ENCODE measurements at places on chromosomes 1 and 21.

DNA sequence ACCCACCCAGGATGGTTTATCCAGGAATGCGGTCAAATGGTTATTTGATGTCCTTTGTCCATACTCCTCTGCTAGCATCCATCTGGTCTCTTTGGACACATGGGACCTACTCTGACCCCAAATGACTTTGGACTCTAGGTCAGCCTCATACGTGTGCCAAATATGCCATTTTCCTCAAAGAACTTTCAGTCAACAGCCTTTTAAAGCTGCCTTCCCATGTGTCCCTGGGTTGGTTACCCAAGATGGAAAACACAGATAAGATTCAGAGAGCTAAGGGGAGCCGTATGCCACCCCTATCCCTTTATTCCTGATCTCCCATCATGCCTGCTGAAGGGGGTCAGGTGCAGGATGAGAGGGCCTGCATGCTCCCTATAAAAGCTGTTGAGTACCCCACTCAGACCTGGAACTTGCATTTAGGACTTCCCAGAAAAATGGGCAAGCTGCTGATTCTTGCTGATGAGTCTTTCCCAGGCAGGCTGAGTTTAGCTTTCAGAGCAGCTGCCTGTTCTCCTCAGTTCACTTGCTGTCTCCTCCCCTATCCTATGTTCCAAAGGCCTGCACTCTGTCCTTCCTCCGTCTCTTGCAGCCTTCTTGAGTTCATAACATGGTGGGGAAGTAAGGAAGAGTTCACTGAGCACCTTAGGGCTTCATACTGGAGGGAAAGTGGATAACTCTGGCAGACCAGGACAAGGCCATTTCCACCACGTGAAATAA lies 19.8 kb downstream of the CHI3L2 start:
- DNase-seq, result no peak

DNA sequence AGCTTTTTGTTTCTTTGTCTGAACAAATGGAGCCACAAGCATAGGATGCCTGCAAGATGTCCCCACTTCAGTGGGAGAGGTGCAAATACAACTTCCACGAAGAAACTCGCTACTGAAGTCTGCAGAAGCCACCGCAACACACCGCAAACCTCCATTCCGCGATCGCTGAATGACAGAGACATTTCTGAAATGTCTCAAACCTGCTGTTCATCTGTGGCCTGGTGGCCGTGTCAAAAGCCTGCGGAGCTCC lies 1.0 kb downstream of the TP53BP2 start:
- DNase-seq, result peak; percentile 84

DNA sequence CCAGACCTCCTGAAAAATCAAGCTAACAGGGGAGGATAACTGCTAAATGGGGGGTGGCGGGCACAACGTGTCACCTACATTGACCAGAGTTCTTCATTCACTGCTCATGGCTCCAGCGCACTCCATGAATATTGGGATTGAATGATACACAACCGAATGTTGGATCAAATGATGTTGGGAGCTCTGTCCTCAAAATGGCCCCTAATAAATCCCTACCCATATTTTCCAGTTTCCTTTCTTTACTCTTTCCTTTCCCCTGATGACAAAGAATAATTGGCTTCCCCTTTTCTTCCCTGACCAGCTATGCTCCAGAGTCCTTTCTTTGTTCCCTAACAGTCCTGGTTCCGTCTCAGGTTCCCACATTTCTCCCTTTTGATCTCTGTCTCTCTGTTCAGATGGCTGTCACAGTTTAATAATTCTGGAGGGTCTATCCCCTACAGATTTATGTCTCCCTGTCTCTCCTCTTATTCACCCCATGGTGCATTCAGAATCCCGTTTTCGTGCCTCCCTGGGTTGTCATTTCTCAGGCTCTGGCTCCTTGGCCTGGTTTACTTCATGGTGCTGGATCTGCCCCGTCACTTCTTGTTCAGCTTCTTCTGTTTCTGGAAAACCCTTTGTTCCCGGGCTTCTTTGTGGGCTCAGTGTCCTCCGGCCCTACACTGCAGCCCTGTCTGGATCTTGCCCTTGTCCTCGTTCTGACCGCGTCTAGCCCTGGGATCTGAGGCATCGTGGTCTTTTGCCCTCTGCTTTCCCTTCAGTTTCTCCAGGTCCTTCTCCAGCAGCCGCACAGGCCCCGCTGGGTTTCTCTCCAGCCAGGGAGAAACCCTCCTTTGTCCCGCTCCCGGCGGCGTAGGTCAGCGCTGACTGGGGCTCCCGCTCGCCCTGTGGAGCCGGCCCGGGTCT lies 78.3 kb downstream of the NDUFS5 start:
- DNase-seq, result no peak

DNA sequence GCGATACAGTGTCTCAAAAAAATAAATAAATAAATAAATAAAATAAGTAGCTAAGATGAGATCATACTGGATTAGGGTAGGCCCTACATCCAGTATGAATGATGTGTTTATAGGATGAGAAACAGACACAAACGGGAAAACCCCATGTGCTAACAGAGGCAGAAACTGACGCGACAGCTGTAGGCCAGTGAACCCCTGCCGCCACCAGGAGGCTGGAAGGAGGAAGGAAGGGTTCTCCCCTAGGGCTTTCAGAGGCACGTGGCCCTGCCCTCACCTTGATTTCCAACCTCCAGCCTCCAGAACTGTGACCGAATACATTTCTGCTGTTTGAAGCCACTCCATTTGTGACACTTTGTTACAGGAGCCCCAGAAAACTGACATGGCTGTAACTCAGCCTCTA lies 38.5 kb downstream of the CHD5 start:
- DNase-seq, result no peak

GRCh38 chr21:14583629-14584255 lies 37.6 kb upstream of the SAMSN1 start:
- no peak for DNase-seq

DNA sequence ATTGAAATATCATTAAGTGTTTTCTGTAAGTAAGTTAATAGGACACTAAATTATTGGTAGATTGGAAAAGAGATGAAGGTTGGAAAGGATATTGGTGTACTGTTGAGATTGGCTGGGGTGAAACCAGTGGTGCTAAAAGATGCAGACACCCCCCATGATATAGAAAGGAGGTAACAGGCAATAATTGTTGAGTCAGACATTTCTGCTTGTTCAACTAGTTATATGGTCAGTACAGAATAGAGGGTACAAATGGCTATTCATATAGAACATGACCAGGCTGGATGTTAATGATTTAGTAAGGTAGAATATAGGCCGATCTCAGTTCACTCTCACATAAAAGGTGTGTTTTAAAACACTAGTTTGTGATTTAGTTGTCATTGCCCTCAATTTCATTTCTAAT lies 104.5 kb downstream of the POU2F1 start:
- no peak for DNase-seq

DNA sequence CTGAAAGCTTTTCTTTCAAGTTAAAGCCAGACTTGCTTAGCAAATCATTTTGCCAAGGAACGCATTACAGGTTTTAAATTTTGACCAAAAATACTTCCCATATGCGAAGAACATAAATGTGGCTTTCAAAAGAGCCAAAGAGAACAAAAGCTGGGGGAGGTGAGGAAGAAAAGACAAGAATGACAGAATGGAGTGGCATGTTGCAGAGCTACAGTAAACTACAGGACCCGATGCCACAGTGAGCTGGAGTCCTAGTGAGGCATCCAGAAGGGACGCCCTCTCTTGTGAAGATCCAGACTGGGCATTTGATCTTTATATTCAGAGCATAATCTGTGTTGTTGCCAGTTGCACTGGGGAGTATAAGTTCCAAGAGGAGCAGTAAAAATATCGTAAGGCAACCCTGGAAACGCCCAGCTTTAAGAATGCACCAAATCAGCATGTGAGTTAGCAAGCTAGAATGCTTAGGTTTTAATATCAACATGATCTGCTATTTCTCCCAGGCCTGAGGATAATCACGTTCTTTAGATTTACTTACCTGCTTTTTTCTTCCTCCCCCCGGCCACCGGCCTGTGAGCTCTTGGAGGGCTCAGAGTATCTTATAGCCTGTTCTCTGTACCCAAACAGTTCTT lies 48.4 kb upstream of the HOOK1 start:
- no peak for DNase-seq

DNA sequence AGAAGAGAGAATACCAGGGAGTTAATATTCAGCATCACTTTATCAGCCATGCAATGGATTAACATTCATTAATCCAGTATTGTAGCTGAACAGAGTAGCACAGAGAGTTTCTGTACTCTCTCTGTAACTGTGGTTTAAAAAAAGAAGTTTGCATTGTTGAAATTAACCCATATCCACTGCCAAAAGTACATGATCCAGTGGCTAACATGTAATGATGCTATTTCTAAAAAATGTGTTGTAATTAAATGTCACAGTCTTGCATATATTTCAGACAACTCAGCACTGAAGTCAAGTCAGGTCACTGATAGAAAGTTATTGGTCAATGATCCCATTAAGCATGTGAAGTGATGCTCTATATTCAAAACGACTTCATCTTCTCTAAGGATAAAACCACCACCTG lies 141.3 kb downstream of the NRIP1 start:
- no peak for DNase-seq

DNA sequence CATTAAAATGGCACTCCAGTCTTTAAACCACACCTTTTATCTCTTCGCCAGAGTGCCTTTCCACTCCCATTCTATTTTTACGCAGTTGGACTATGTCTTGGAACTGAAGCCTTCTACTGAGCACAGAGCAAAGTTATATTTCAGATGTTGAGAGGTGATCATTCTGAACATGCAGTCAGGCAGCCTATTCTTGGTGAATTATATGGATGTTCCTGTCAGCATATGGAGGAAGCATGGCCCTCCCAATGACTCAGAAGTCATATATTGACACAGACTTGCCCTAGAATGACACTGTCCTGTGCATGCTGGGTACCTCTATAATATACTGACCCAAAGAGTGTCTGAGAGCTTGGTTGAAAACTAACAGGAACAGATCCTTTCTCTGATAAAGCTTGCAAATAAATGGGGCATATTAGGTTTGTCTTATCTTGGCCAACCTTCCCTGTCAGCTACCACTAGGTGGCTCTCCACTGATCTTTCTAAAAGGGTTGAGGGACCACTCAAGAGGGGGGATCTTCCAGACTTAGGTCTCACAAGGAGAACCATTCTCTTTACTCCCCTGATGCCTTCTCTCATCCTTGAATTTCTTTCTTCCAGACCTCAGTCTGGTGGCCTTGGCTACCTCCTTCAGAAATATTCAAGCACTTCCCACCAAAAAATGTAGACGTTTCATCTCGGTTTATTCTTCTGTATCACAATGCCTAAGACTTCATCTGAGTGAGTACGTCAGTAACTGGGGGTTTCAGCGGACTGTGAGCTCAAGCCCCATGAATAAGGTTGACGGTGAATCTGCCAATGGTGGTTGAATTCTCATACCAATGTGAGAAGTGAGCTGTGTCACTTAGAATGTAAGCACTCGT lies 11.8 kb upstream of the ALG14 start:
- no peak for DNase-seq

DNA sequence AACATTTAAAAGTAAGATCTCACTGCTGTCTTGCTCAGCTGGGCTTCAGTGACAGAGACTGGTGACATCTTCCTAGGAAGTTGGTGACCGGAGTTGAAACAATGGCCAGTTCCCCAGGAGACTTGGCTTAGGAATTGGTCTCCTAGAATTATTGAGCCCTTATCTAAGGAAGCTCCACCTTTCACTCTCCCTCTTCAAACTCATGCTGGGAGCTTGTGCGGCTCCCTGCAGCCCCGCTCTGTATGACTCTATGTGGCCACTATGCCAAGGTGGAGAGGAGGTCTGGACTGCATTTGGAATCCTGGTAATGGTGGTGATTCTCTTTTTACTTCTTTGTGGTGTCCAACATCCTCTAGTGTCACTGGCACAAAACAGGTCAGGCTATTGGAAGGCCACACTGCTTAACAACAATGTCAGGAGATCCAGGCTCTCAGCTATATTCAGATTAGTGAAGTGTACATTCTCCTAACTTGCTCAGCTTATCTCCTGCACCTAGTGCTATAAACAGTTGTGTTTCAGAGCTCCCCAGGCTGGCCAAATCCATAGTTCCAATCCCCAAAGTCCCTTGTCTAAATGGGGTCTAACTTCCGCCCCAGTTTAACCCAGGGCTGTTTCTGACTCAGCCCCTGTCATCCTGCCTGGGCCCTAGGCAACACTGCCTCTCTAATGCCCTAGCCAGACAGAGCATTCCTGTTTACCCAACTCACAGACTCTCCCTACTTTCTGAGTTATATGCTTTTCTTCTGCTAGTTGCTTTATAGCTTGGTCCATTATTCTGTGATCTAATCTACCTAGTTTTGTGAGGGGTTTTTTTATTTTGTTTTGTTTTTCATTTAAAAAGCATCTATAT lies 18.3 kb downstream of the ATP2B4 start:
- no peak for DNase-seq

DNA sequence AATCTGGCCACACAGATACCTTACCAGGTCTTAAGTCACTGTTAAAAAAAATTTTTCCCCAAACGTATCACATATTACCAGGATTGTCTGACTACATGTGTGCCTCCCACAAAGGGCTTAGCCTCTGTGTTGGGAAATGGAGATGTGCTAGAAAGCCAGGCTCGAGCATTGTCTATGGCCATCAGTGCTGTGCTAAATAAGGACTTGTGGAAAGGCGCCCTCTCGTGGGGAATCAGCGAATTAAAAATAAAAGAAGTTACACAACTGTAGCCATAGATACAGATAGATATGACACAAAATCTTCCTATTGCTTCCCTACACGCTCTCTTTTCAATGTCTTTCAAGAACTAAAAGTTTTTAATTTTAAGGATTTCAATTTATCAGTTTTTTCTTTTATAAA lies 47.5 kb upstream of the CRNN start:
- DNase-seq, result peak; percentile 84

DNA sequence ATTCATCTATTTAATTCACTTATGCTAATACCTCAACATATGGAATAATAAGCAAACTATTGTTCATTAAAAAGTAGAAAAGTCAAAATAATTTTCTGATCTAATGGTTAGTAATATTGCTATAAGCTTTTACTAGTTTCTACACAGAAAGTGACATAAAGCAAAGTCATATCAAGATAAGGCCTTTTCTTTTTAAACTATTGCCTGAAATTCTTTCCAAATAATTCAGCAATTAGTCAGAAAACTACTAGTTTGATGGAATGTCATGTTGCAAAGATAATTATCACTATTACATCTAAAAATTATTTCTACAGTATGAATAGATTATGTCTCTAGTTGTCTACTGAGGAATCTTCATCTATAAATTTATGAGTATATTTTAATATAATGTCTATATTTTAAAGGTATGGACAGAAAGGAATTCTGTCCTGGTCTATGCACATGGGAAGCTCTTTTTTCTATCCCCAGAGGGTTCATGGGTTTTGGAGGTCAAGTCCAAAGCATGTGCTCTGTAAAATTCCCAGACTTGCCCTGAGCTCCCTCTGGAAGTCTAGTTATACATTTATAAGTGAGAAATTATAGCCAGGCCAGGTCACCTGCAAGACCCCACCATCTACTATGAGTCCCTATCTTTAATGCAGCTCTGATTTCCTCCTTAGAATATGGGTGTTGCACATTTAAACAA lies 84.6 kb upstream of the DPYD start:
- DNase-seq, result no peak

DNA sequence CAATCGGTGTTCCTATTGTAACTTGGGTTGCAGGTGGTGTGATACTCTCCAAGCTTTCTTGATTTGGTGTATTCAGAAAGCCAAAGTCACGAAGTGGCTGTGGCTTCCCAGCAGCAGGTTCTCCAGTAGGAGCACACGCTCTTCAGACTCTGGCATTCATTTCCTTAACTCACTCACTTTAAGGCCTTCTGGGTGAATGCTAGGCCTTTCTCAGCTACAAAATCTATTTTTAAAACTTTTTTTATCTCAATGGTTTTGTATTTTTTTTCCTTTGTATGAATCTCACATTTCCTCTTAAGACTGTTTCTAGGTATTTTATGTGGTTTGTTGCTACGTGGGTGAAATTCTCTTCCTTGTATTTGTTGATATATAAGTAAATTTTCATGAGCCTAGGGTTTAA lies 22.9 kb upstream of the PKN2 start:
- DNase-seq, result no peak

GRCh38 chr1:205665201-205666045 lies 14.9 kb downstream of the SLC45A3 start:
- no peak for DNase-seq

Data from activated effector memory CD4-positive, alpha-beta T cell treated with anti-CD3 and anti-CD28 coated beads, Interleukin-2, amount 50 U/mL, for 16 hours (primary cell).